ENCODE measurements at places on chromosomes 5 and 9. TPM values are rescaled to one million over a fixed set of nuclear protein-coding genes. Genes with fewer than 3 reads are reported as not detected.

Gene PRELID1
- 58.1 TPM for total RNA-seq

GRCh38 chr5:30195036-30195435 is 998.5 kb upstream of the CDH6 start:
- H3K4me3 ChIP-seq: no peak overlapping the region
- no peak for DNase-seq
- H3K27me3 ChIP-seq: no peaks in the 10 kb centered on the region
- no peak overlapping the region for H3K27ac ChIP-seq
- H3K4me1 ChIP-seq: no peaks in the 10 kb centered on the region

GRCh38 chr5:163269624-163270023 is 167.8 kb upstream of the CCNG1 start:
- H3K4me3 ChIP-seq: no peak overlapping the region
- H3K27ac ChIP-seq: no peak overlapping the region
- H3K4me1 ChIP-seq: no peaks in the 10 kb centered on the region
- no peaks in the 10 kb centered on the region for H3K27me3 ChIP-seq
- DNase-seq: no peak

GRCh38 chr9:77952635-77953328 is 78.8 kb downstream of the GNAQ start:
- peak overlapping the region; percentile 22 for H3K27ac ChIP-seq
- no peak overlapping the region for H3K4me3 ChIP-seq
- peaks cover 55% of the 10 kb centered on the region for H3K4me1 ChIP-seq

Gene RMRP
- 1,246 TPM for total RNA-seq

GRCh38 chr9:90969021-90969675 is 167.5 kb downstream of the SYK start:
- H3K27me3 ChIP-seq: no peaks in the 10 kb centered on the region
- H3K27ac ChIP-seq: no peak overlapping the region
- H3K4me1 ChIP-seq: peaks cover 62% of the 10 kb centered on the region
- no peaks in the 10 kb centered on the region for H3K36me3 ChIP-seq
